ENCODE measurements at places on chromosomes 16 and 17.

GRCh38 chr16:16007743-16008111 lies 58.3 kb downstream of the ABCC1 start:
- no peak for DNase-seq

- no peak for DNase-seq
Measured at GRCh38 chr17:67830440-67830839, 5.1 kb downstream of the BPTF start.

GRCh38 chr16:85928401-85928820 lies 29.4 kb downstream of the IRF8 start:
- DNase-seq: no peak

DNA sequence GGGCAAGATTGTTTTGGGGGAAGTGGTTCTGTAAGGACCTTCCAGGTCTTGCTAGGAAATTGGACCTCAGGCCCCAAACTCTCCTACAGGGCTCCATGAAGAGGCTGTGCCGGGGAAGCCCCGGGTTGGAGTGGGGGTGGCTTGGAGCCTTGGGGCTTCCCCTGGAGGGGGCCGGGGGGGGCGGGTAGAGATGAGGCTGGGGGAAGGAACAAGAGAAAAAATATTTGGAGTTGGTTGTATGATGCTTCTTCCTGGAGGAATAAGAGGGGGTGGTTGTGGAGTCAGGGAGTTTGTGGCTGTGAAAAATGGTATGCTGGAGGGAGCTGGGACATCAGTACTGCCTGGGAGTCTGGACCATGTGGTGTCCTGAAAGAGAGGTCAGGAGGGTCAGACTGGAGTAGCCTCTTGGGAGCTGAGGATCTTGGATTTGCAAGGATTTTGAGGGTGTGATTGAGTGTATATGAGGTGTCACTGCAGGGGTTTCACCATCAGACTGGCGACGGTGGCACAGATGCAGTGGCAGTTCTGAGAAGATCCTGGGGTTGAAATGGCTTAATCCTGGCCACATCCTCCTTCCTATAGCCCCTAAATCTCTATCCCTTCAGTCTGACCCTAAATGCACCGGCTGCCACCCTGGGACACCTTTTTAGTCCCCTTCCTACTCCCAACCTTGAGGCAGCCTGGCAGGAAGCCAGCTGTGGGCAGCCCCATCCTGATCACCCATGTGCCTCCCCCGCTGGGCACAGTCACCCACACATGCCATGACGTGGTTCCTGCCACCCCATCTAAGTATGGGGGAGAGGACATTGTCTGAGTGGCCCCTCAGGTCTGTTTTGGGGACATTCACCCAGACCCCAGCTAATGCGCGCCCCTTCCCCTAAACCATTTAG lies 10.9 kb downstream of the RARA start:
- DNase-seq: no peak

GRCh38 chr17:53039981-53040380 lies 782.7 kb upstream of the KIF2B start:
- no peak for DNase-seq

- DNase-seq: no peak
Measured at GRCh38 chr16:15607700-15608396, 35.1 kb downstream of the MARF1 start.

DNA sequence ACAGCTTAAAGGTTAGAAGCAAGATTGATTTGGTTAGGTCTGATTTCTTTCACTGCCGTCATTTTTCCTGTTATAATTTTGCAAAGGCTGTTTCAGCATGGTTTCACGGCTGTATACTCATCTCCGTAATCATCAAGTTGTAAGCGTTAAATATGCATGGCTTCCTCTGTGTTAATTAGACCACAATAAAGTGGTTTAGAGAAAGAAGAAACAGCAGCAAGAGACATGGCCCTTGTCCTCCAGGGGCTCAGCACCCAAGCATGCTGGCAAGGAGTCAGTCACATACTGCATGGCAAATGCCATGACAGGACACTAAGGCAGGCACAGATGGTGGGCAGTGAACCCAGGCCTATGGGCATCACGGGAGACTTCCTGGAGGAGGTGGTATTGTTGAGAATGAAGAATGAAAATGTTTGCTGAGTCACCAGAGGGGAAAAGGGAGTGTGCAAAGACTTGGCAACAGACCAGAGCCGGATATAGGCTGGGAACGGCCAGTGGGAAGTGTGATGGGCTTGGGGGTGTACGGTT lies 61.4 kb upstream of the PLCG2 start:
- no peak for DNase-seq

- DNase-seq: no peak
Measured at GRCh38 chr17:74951680-74952421, 16.2 kb downstream of the OTOP3 start.

DNA sequence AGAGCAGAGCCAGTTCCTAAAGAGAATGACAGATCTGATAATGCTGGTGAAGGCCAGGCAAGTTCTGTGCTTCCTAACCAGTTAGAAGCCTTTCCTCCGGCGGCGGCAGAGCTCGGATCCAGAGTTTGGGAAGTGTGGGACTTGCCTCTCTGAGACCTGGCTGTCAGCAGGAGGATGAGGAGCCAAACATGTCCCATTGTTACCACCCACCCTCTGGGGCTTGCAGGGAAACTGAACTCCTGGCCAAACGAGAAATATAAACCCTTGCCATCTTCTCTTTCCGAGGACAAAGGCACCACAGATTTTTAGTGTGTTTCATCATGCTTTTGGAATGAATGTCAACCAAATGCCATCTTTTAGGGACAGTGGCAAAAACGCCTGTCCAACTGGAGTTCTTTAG lies 80.2 kb upstream of the SMURF2 start:
- no peak for DNase-seq

- no peak for DNase-seq
Measured at GRCh38 chr17:64617125-64617780, 44.9 kb downstream of the SMURF2 start.

DNA sequence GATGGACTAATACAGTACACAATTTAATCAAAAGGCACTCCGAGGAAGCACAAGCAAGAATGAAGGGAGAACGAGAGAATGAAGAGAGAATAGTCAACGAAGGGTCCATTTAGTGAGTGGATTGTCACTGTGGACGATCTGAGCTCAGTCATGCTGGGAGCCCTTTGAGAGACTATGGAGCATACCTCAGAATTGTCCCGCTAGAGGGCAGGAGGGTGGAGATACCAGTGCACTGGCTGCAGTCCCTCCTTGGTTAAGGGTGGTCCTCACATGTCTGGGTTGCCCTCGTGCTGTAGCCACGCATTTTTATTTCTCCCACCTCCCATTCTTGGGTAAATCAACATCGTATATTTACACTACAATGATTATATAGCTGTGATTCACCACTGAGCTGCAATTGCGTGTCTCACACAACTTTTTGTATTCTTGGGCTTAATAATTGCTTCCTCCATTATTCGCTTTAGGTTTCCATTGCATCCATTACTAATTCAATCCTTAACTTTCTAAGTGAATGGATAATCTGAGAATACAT lies 33.2 kb upstream of the FAM20A start:
- no peak for DNase-seq

DNA sequence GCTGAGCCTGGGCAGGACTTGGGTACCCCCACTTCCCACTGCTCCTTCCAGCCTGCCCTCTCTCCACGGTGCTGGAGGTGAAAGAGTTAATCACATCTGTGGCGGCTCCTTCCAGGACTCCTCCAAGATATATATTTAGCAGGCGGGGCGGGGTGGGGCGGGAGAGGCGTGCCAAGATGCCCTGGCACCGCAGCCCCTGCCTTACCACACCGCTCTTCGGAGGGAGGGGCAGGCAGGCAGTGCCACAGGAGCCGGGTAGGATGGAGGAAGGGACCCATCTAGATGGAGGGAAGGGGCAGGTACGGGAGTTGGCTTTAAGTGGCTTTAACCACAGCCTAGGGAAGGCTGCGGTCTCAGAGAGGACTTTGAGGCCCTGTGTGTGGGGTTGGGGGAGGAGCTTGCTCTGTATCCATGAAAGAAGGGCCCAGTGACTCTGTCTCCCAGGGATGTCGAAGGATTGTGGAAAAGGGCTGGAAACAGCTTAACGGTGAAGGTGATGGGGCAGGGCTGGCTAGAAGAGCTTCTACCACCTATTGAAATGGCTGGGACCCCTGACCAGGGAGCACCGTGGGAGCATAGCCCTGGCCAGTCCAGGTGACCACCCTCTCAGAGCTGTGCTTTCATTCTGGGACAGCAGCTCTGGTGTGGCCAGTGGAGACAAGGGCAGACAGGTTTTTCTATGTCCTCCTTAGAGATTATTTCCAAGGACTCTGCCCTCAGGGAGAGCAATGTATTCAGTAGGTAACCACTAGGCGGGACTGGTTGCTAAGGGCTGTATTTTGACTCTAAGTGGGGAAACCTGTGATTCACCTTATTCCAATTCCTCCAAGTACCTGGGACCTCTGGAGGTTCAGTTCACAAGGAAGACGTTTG lies 13.0 kb downstream of the GPR142 start:
- no peak for DNase-seq

GRCh38 chr16:89142474-89143195 lies 28.9 kb upstream of the CDH15 start:
- no peak for DNase-seq

DNA sequence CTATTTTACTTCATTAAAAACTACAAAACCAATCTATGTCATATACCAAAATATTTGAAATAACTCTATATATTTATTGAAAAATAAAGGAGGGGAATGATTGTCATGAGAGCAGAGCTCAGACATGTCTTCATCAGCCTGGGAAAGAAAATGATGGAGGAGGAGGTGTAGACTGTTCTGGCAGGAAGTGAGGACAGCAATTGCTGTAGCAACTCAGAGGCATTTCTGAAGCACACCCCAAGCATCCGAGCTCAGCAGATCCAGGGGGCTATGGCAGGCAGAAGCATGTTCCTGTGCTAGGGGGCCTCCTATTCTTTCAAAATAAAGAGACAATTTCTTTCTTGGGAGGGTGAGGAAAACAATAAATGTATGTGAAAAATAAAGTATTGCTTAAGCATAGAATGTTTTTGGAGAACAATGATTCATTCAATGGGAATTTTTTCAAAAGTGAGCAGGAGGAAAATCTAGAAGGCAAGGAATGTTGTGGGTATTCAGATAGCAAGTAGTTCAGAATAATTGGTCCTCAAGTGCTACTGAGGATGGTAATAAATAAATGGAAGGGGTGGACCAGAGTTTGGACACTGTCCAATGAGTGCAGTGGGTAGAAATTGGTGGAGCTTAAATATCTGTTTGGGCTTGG lies 383.4 kb downstream of the CDH11 start:
- DNase-seq: no peak

GRCh38 chr17:78412403-78412802 lies 34.0 kb downstream of the PGS1 start:
- no peak for DNase-seq

DNA sequence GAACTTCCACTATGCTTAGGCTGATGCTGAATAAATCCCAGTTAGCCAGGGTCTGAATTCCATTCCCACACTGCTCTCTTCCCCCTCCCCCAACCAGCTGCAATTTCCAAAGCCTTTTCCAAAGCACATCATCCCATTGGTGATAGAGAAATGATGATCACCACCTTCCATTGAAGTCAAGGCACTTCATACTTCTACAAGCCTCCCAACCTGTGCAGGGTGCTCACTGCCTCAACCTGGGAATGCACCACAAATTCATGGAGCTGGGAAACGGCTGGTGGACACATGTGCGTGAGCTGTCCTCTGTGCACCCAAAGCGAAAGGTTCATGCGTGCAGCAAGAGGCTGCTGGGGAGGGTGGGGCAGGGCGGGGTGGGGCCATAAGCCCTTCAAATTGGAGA lies 302.7 kb upstream of the IRX3 start:
- DNase-seq: no peak
